ENCODE measurements at places on chromosomes 1 and 21. TPM values are rescaled to one million over a fixed set of nuclear protein-coding genes. Genes with fewer than 3 reads are reported as not detected.

DNA sequence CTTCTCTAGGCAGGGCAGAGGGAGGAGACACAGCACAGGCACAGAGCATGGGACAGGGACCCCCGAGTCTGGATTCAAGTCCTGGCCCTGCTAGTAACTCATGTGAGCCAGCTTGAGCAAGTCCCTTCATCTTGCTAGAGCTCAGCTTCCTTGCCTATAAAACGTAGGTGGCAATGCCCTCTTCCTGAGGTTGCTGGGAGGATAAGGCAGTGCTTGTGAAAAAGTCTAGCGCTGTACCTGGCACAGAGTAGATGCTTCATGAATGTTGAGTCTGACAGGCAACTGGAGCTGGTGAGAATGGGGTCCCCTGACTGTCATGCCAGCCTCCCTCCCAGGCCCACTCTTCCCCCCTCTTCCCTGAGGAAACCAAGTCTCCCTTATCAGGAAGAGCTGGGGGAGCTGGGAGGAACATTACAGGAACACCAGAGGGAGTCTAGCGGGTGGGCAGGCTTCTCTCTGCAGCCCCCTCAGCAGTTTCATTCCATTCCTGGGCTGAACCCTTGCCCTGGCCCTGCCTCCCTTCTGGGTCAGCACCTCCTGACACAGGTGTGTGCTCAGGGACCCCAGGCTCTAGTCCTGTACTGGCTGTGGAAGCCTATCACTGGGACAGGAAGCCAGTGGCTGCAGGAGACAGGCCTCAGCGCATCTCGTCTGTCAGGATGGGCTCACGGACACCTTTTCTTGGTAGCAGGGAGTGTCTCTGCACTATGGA, 9.9 kb downstream of the CHRNB2 start:
- H3K27ac ChIP-seq, result no peak overlapping the region
- DNase-seq, result no peak
- no peak overlapping the region for H3K4me3 ChIP-seq
- H3K27me3 ChIP-seq, result no peaks in the 10 kb centered on the region
- peaks cover 31% of the 10 kb centered on the region for H3K36me3 ChIP-seq
- no peaks in the 10 kb centered on the region for H3K4me1 ChIP-seq

GRCh38 chr1:230144758-230145504, 77.9 kb downstream of the GALNT2 start:
- H3K4me1 ChIP-seq, result peaks cover 46% of the 10 kb centered on the region
- no peaks in the 10 kb centered on the region for H3K27me3 ChIP-seq
- peak overlapping the region; percentile 55 for H3K27ac ChIP-seq
- no peak for DNase-seq
- no peak overlapping the region for H3K4me3 ChIP-seq
- no peaks in the 10 kb centered on the region for H3K36me3 ChIP-seq

DNA sequence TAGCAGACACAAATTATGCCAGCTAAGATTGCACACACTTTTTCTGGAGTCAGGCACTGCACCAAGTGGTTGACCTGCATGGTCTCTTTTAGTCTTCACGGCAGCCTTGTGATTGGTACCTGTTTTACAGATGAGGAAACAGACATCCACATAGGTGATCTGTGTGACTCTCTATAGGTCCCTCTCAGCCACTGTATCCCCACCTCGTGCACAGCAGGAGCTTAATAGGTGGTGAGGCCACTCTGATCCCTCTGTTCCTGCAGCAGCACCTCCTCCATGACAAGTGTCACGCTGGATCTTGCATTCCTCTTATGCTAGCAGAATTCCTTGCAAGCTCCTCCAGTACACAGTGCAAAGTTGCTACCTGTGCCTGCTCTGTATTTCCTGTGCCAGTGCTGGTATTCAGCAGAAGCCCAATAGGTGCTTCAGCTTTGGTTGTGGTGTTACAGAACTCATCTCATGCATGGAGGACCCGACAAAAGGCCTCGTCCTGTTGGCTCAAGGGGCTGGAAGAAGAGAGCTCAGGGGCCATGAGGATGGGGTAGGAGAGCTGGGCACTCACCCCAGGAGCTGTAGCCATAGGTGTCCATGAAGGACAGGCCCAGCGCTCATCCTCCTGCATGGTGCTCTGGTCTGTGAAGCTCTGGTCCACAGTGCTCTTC, 546.7 kb downstream of the PTPRU start:
- no peaks in the 10 kb centered on the region for H3K36me3 ChIP-seq
- H3K4me1 ChIP-seq, result no peaks in the 10 kb centered on the region
- no peak overlapping the region for H3K4me3 ChIP-seq
- H3K27ac ChIP-seq, result no peak overlapping the region

GRCh38 chr1:147349533-147349932, 107.0 kb downstream of the CHD1L start:
- no peaks in the 10 kb centered on the region for H3K4me1 ChIP-seq
- DNase-seq, result no peak
- no peak overlapping the region for H3K27ac ChIP-seq
- H3K4me3 ChIP-seq, result no peak overlapping the region
- peaks cover 3% of the 10 kb centered on the region for H3K27me3 ChIP-seq

- no peak for DNase-seq
- H3K36me3 ChIP-seq, result no peaks in the 10 kb centered on the region
- no peak overlapping the region for H3K4me3 ChIP-seq
- no peak overlapping the region for H3K27ac ChIP-seq
Observed at GRCh38 chr1:41444785-41445184, 39.7 kb downstream of the EDN2 start.

DNA sequence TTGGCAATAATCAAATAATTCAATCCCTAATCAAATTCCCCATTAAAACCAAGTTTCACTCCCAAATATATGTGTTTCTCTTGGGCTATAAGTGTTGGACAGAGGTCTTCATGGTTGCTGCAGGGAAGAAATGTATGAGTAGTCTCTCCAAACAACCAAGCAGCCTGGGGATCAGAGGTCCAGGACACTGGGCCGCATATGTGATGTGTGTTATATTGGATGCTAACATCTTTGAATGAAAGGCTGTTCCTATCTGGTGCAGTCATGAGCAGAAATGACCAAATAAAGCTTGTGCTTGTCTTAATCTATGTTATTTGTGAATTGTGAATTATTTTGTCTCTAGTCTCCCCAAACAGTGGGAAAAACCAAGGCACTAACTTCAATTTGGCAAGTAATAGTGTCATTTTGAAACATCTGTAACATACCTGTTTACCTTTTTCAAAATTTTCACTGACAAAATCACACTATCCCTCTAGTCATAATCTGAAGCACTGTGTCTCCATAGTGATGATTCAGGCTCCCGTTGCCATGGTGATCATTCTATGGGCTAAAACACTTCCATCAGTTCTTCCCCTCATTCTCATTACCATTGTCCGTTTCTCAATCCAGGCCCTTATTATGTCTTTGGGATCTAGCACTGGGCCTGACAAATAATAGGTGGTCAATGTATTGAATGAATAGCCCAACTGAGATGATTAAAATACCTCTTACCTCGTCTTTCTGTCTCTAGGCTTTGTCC, 12.5 kb upstream of the TADA1 start:
- no peak overlapping the region for H3K4me3 ChIP-seq
- H3K4me1 ChIP-seq, result peaks cover 16% of the 10 kb centered on the region
- DNase-seq, result no peak
- H3K27me3 ChIP-seq, result peaks cover 7% of the 10 kb centered on the region

DNA sequence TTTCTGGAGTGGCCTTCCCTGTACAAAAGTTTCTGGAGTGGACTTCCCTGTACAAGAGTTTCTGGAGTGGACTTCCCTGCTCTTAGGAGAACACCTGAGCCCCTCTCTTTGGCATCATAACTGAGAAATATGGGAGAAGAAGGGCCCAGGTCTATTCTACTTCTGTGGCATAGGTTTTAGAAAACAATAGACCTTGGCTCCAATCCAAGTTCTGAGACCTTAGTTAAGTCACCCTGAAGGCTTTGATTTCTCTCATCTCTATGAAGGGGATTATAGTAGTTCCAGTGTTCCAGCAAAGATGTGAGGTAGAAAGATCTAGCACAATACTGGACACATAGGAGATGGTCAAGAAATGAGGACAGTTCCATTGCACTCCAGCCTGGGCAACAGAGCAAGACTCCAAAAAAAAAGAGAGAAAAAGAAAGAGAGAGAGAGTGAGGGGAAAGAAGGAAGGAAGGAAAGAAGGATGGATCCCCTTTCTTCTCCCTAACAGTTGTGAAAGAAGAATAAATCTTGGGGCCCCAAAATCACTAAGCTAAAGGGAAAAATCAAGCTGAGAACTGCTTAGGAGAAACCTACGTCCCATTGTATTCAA, 13.3 kb upstream of the EIF4G3 start:
- no peak for DNase-seq
- peaks cover 17% of the 10 kb centered on the region for H3K4me1 ChIP-seq
- no peaks in the 10 kb centered on the region for H3K27me3 ChIP-seq
- no peaks in the 10 kb centered on the region for H3K36me3 ChIP-seq
- H3K4me3 ChIP-seq, result no peak overlapping the region

PTGFRN gene
- total RNA-seq, result 1.4 TPM
